Frontal cortex (tissue), 4 donors: ENCODE measurements at places on chromosomes 3 and 15. TPM values are rescaled to one million over a fixed set of nuclear protein-coding genes. Genes with fewer than 3 reads are reported as not detected.

The MNS1 gene
- total RNA-seq, result 1.2 TPM

The CALML4 gene
- 1.6 TPM for total RNA-seq

The LMOD3 gene
- total RNA-seq, result 0.41 TPM

The LRRC28 gene
- 24.9 TPM for total RNA-seq

The PLSCR4 gene
- 5.7 TPM for total RNA-seq

The CYP19A1 gene
- total RNA-seq, result 1.2 TPM

The RBSN gene
- 71.7 TPM for total RNA-seq

The CAMP gene
- not detected for total RNA-seq

The RETNLB gene
- not detected for total RNA-seq

The CD96 gene
- not detected for total RNA-seq

The TERC gene
- 61.1 TPM for total RNA-seq

The PPP1R14D gene
- total RNA-seq, result not detected

The GPD1L gene
- total RNA-seq, result 87.2 TPM

The PRRT3 gene
- 4.1 TPM for total RNA-seq

The CTXN2 gene
- 0.82 TPM for total RNA-seq

The NKTR gene
- total RNA-seq, result 110 TPM

The ZNF660 gene
- 11.8 TPM for total RNA-seq

The GOLGA8Q gene
- total RNA-seq, result not detected

The ARHGAP31 gene
- total RNA-seq, result 2.0 TPM

The NBEAL2 gene
- total RNA-seq, result 4.9 TPM

The MOBP gene
- 0.41 TPM for total RNA-seq

The STX19 gene
- not detected for total RNA-seq

The KLHL40 gene
- total RNA-seq, result 0.41 TPM

The FBXW12 gene
- 1.6 TPM for total RNA-seq

The DUOXA2 gene
- total RNA-seq, result not detected

The IGSF10 gene
- total RNA-seq, result 0.82 TPM

The GOLGA8O gene
- total RNA-seq, result under 0.01 TPM

The TGM5 gene
- not detected for total RNA-seq

The HDC gene
- under 0.01 TPM for total RNA-seq

The CDHR4 gene
- total RNA-seq, result not detected

The PLA2G4E gene
- total RNA-seq, result not detected

The TMEM266 gene
- total RNA-seq, result 4.5 TPM

The APOD gene
- total RNA-seq, result 2.9 TPM

The ZNF148 gene
- 106 TPM for total RNA-seq

The MESP2 gene
- total RNA-seq, result not detected

The MORC1 gene
- total RNA-seq, result under 0.01 TPM

The ZNF860 gene
- 2.0 TPM for total RNA-seq

The U2SURP gene
- 107 TPM for total RNA-seq

The SOX2 gene
- 70.1 TPM for total RNA-seq

The CCDC9B gene
- total RNA-seq, result 0.41 TPM
